Cerebellar cortex (tissue), 1 donor: ENCODE measurements at places on chromosomes 1 and 21.

- no peak for DNase-seq
Measured at GRCh38 chr1:37085393-37085792, 51.1 kb upstream of the GRIK3 start.

- DNase-seq, result no peak
Measured at GRCh38 chr1:244041466-244042120, 9.5 kb upstream of the ZBTB18 start.

DNA sequence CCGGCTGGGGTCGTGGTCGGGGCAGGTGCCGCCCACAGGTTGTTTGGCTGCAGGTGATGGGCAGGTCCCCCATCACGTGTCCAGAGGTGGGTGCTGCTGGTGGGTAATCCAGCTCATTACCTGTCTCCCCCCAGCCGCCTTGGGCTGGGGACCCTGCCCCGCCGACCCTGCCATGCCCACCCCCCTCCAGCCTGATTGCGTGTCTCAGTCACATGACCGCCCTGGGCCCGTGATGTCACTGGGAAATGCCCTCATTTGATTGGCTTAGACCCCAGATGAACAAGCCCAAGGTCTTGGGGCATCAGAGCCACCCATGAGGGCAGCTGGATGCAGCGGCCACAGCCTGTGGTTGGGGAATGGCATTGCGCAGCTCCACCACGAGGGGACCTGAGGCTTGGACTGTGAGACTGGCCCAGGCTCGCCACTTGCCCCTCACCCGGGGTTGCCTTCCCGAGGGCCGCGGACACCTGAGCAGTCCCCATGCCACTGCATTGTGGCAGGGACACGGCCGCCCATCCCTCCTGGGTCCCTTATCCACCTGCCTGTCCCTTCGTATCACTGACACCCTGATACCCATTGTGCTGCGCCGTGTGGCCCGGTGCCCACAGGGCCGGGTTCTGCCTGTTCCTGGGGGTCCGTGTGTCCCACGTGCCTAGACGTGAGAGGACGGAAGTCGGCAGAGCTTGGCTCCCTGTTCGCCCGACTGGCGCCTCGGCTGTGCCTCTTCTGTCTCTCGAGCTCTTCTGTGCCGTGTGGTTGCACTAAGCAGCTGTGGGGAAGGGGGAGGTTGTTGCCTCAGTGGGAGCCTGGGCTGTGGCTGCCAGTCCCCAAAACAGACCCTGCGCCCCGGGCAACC lies 68.0 kb downstream of the FAAP20 start:
- DNase-seq, result no peak

GRCh38 chr1:107309962-107310361 lies 169.1 kb downstream of the NTNG1 start:
- no peak for DNase-seq

GRCh38 chr1:4034318-4034887 lies 134.3 kb upstream of the C1orf174 start:
- DNase-seq, result no peak

DNA sequence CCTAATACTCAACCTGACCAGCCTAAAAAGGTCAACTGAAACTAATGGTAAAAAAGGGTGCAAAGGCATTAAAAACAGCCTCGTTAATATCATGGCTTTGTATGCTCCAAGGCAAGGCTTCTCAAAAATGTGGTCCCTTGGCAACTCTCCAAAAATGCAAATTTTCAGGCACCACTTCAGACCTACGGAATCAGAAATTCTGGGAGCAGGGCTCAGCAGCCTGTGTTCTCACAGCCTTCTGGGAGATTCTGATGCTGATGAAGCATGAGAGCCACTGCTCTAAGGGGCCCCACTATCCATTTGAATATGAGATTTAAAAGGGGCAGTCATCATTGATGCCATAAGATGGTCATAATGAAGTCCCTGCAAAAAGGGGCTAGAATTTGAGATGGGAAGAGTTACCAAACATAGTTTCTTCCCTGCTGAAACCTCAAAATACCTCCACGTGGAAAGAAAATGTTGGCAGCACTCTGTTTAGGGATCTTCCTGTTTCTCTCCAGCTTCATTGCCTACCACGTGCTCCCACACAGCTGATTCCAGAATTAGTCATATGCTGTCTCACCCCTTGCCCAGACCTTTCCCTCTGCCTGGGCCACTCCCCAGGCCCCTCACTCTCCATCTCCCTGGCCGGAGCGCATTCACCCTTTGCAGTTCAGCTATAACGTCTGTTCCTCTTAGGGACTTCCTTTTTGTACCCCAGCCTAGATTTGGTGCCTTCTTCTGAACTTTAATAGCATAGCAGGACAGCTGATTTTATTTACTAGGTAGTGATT lies 46.7 kb downstream of the PHC2 start:
- DNase-seq, result no peak

DNA sequence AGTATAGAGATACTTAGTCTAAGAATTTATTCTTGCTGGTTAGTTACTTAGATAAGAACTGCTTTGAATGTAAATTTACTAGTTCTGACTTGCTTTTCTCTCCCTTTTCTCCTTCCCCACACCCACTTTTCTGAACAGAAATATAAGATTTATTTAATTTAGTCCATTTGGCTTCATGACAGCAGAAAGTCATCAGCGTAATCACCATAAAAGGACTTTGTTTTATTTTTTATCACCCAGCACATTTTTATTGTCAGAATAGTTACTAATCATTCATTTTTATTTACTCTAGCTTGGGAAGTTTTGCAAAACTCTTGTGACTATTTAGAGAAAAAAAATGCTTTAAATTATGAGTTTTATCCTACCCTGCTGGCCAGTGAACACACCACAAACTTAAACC lies 197.2 kb downstream of the CHRM3 start:
- DNase-seq, result no peak
